GM04504 (cell line): ENCODE measurements at places on chromosomes 12 and 14.

- DNase-seq, result no peak
Measured at GRCh38 chr14:95953111-95953724, 76.6 kb downstream of the TUNAR start.

GRCh38 chr12:46549527-46550265 is 177.1 kb upstream of the SLC38A2 start:
- DNase-seq, result peak; percentile 78

- peak; percentile 79 for DNase-seq
Measured at GRCh38 chr12:2294651-2295475, 242.1 kb downstream of the CACNA1C start.

- DNase-seq, result peak; percentile 81
Measured at GRCh38 chr14:23154964-23155587, 28.4 kb downstream of the SLC7A8 start.

DNA sequence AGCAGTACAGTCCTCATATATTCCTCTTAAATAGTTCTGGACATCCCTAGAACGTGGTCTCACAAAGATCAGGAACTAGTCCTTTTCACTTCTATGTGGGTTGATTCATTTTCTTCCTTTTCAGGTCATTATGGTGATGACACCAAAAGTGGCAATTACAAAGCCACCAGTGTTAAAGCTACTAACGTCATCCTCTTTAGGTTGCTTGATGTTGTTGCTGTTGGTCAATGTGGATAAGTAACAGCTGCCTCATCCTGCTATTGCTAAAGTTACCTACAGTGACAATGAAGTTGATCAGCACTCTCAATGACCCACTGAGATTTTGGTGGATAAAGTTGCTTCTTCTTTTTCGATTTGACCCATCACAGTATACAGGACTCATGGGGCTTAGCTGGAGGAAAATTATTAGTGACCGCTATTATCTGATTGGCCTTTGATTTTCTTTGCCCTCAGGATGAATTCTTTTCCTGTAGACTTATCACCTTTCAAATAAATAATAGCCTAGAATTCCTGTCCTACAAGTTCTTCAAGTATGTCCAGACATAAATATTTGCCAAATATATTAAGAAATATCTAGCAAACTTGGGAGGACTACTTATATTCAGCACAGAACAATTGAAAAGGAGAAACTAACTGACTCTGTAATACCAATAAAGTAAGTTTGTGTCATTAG is 54.0 kb upstream of the ATP2B1 start:
- DNase-seq, result no peak

GRCh38 chr14:33297565-33297964 is 358.9 kb downstream of the NPAS3 start:
- DNase-seq, result no peak
